Progenitor cell of endocrine pancreas (in vitro differentiated cells): ENCODE measurements at places on chromosomes 6 and 20. TPM values are rescaled to one million over a fixed set of nuclear protein-coding genes. Genes with fewer than 3 reads are reported as not detected.

Gene HCRTR2
- not detected in 2 replicates for total RNA-seq

GRCh38 chr6:33696548-33697518 is 14.7 kb downstream of the UQCC2 start:
- no peak for DNase-seq

Gene MACROD2
- 6.4 and 7.6 TPM in 2 replicates for total RNA-seq

DNA sequence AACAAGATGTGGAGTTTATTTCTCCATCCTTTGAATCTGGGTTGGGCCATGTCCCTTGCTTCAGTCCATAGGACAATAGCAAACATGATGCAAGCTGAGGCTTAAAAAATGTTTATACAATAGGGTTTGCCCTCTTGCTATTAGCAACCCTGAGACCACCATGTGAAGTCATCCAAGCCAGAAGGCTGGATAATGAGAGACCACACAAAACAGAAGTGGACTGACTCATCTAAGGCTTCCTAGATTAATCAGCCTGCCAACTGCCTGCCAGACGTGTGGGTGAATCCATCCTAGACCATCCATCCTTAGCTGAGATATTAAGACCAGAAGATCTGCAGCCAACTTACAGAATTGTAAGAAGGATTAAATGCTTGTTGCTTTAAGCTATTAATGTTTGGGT is 38.1 kb upstream of the ISM1 start:
- no peak for DNase-seq

Gene BICRAL
- 13.2 and 14.4 TPM in 2 replicates for total RNA-seq

DNA sequence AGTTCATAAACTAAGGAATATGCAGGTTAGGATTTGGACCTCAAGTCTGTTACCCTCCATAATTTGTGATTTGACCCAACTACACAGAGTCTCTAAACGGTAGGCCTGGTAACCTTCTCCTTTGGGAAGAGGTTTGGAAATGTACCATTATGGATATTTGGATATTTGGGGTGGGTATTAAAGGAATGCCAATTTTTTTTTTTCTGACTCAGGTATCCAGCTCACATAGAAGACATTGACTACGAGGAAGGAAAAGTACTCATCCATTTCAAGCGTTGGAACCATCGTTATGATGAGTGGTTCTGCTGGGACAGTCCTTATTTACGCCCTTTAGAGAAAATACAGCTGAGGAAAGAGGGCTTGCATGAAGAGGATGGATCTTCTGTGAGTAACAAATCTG is 70.5 kb downstream of the PHF20 start:
- no peak for DNase-seq

GRCh38 chr6:166433096-166433495 is 50.4 kb upstream of the MPC1 start:
- no peak for DNase-seq

Gene GSTA2
- 4.6 and 10.7 TPM in 2 replicates for total RNA-seq

DNA sequence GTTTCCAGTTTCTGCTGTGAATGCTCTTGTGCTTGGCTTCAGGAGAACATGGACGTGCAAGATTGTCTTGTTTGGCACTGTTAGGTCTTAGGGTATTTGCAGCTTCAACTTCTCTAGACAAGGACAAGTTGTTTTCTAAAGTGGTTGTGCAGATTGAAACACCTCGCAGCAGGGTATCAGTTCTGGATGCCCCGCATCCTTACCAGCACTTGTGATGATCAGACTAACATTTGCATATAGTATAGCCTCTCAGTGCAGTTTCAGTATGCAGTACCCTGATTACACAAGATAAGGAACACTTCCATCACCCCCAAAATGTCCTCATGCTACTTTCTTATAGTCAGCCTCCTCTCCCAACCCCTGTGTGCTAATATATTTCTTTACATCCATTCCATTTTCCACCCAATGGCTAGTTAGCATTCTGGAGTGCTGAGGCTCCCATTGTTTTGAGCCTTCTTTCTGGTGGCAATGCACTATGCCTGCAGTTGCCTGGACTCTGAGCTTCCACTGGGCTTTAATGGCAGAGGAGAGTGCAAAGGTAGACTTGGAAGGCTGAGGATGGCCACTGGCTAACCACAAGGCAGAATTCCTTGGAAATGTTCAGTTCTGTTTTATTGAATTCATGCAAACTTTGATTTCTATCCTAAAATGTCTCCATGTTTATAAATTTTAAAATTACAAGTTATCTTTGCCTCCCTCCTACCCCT is 35.4 kb downstream of the KIF3B start:
- DNase-seq, result no peak
